ENCODE measurements at places on chromosomes 4 and X.

- no peak for DNase-seq
Observed at GRCh38 chrX:111671668-111672067, 9.3 kb upstream of the ALG13 start.

- no peak for DNase-seq
Observed at GRCh38 chr4:143253166-143253565, 68.4 kb downstream of the USP38 start.

- DNase-seq = no peak
Observed at GRCh38 chr4:55036405-55036804, 89.0 kb downstream of the KDR start.

- DNase-seq = no peak
Observed at GRCh38 chr4:80279751-80280150, 13.3 kb downstream of the FGF5 start.

DNA sequence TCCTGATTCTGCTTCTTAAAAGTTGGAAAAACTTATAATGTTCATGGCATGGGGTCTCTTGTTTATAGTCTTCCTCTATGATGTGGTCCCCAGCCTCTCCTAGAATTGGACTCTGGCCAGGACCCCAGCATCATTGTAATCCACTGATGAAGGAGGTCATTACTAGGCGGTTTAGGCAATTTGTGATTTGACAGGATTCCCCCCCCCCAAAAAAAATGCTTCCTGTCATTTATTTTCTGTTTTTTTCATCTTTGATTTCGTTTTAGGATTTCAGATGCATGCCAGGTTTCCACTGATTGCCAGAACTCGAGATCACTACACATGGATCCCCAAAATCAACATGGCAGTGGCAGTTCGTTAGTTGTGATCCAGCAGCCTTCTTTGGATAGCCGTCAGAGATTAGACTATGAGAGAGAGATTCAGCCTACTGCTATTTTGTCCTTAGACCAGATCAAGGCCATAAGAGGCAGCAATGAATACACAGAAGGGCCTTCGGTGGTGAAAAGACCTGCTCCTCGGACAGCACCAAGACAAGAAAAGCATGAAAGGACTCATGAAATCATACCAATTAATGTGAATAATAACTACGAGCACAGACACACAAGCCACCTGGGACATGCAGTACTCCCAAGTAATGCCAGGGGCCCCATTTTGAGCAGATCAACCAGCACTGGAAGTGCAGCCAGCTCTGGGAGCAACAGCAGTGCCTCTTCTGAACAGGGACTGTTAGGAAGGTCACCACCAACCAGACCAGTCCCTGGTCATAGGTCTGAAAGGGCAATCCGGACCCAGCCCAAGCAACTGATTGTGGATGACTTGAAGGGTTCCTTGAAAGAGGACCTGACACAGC is 4.9 kb downstream of the SPRY1 start:
- DNase-seq = no peak

- no peak for DNase-seq
Observed at GRCh38 chr4:85726555-85726954, 251.6 kb downstream of the ARHGAP24 start.

DNA sequence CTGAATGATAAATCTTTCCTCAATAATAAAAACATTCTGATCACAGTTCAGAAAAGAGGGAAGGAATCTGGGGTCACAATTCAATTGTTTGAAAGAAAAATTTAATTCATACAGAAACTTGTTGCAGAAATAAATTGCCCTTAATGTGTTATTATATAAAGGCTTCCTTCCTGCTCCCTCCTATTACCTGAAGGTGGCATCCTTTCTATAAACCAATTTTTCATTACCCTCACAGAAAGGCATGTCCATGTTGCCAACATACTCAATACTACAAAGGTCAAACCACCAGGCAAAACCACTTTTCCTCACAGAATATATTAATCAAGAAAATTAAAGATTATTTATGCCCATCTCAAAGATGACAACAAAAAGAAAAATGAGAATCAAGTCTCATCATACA is 194.3 kb upstream of the CT83 start:
- no peak for DNase-seq

DNA sequence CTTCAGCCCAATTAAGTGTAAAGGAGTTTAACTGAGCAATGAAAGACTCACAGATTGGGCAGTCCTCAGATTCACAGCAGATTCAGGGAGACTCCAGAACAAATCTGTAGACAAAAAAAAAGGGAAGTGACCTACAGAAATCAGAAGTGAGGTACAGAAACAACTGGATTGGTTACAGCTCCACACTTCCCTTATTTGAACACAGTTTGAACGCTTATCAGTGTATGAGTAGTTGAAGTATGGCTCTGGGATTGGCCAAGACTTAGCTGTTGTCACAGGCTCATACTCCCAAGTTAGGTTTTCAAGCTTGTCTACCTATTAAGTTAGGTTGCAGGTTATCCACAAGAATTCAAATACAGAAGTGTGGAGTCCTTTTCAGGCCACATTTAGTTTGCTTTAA is 112.4 kb upstream of the ELOVL6 start:
- DNase-seq = no peak

- DNase-seq = no peak
Observed at GRCh38 chrX:123013141-123013540, 170.9 kb upstream of the GRIA3 start.

- DNase-seq = no peak
Observed at GRCh38 chr4:85828027-85828890, 353.3 kb downstream of the ARHGAP24 start.

- no peak for DNase-seq
Observed at GRCh38 chrX:118594697-118595420, 99.2 kb downstream of the DOCK11 start.

DNA sequence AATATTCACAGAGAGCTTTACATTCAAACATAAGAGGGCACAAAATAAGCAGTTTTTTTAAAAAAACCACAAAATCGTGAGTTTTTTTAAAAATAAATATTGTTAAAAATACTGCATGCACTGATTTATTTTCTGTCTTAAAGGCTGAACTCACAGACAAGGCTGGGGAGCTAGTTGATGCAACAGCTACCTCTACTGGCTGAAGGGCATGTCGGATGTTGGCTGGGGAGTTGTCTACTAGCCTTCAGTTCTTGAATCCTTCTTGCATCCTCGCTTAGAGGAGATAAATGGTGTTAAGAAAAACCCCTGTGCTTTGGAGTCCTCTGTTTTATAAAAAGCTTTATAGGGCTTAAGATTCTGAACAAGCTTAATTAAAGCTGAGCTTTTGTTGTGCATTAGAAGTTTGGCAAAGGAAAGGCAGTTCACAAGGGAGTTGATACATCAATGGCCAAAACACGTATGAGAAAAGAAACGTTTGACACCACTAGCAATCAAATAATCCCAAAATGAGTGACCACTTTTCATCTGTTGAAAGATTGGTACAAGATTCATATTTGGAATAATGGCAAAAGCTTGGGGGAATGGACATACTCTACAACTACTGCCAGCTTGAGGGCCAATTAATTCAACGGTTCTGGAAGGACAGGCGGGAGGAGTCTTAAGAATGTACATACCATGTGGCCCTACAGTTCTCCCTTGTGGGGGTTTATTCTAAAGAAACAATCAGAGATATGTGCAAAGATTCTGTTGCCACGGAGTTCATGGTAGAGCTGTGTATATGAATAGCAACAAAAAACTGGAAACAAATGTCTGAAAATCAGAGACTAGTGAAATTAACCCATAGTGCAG is 94.7 kb downstream of the SEL1L3 start:
- DNase-seq = peak; percentile 85

- DNase-seq = peak; percentile 83
Observed at GRCh38 chr4:77156912-77157858, at the start of gene CCNG2. Gene CCNG2, plus strand, starts transcription at chr4:77157207. Its CDS starts 1,326 bp downstream, at chr4:77158533.

DNA sequence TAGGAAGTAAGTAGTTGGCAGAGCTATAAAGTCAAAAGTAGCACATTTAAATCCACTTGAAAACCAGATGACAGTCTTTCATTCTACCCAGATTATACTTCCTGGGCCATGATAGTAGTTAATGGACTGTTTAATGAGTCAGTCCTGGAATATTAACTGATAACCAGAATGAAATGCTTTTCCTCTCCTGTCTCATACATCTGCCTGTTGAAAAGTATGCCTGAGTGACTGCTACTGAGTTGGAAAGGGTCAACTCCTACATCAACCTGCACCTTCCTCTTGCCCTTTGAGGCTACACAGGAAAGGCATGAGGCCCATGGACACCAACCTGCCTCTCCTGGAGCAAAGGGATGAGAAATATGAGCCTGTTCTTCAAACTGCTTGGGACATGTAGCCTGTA is 36.0 kb upstream of the COX7B2 start:
- no peak for DNase-seq

- no peak for DNase-seq
Observed at GRCh38 chr4:833156-833555, 7.2 kb upstream of the CPLX1 start.

DNA sequence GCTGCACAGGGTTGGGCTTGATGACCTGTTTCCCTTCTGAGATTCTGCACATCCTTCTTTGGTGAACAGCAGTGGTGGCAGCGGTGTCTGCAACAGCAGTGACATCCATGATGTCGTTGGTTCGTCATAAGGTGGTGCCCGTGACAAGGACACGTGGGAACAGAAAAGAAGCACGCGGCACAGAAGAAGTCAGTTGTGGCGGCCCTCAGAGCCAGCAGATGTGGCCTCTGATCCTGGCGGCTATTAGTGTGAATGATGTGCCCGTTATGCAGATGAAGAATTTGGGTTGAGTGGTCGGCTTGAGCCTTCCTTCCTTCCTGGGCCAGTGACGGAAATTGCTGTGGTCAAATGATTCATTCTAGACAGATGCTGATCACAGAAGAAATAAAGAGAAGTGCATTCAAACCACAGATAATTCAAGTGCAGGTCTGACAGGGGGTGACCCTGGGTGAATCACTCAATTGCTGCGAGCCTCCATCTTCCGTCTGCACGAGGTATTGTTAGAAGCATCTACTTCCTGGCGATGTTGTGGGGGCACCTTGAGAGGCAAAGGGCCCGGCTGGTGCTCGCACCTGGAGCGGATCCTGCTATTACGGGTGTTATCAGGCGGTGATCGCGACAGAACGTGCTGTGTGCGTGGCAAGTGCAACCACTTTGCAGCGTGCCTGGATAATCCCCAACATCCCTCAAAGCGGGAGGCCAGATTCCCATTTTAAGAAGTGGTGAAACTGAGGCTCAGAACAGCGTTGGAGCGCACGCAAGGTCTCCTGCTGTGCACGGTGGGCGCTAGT is 215.2 kb upstream of the PSAPL1 start:
- DNase-seq = no peak

DNA sequence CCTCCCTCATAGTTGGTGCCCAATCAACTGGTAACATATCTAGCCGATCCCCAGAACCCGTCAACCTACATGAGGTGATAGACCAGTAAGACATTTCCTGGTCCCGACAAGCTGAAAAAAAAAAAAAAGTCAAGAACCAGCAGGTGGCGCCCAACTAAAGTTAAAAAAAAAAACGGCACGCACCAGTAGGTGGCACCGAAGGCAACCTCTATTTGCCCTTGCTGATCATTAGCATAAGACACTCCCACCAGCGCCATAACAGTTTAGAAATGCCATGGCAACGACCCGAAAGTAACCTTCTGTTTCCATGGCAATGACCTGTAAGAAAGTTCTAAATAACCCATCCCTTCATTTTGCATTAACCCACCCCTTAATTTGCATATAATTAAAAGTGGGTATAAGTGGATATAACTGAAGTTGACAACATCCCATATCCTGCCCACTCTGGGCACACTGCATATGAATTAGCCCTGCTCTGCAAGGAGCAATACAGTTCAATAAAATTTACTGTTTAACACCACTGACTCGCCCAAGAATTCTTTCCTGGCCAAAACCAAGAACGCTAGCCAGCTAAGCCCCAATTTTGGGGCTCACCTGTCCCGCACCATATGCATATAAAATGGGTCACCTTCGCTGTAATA is 83.9 kb upstream of the SPANXB1 start:
- DNase-seq = peak; percentile 44

- DNase-seq = no peak
Observed at GRCh38 chrX:72126048-72126415, 5.7 kb downstream of the RTL5 start.

DNA sequence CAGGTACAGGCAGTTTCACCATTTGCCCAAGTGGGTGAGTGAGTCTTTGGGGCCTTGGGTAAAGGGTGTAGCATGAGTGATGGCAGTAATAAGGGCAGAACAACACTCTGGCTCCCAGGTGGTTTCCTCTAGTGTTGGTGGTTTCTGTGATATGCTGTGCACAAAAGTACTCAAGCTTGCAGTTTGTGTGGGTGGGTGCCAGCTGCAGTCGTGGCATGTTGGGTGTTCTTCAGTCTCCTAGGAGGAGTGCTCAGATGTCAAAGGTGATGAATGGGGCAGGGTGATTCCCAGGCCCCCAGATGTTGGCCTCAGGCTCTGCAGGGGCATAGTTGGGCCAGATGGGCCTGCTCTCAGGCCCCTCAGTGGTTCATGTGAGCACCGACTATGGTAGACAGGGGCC is 166.1 kb upstream of the KLF8 start:
- DNase-seq = no peak

- no peak for DNase-seq
Observed at GRCh38 chr4:1218634-1219565, 30.0 kb downstream of the CTBP1 start.

DNA sequence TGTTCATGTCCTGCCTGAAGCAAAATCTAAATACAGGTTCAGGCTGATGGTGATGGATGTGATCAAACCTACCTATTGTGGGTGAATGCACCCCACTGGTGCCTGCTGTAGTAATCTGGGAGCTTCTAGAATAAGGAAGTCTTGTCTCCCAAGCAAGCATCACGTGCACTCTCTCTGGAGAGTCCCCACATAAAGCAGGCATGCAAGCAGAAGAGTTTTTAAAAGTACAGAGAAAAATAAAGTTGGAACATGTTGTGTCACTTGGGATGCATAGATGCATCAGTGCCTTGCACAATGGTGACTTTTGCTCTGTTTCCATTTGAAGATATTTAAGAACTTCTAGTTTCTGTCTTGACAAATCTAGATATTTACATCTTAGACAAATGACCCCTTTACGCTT is 54.9 kb downstream of the MAD2L1 start:
- no peak for DNase-seq

- DNase-seq = no peak
Observed at GRCh38 chrX:19064175-19064574, 58.1 kb downstream of the ADGRG2 start.

DNA sequence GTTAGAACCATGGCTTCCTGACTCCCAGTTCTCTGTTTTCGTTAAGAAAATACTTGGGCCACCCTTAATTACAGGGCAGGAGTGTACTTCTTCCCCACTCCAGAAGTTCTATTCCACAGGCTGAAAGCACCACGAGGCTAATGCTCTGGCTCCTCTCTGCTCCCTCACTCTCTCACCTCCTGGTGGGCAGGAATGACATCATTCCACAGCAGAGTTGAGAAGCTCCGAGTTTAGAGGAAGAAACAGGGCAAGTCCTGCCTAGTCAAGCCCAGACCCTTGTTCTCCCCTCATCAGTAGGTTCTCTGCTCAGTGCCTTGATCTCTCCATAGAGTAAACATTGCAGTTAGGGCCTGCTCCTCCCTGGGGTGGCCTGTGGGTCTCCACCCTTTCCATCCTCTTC is 343.8 kb upstream of the CLNK start:
- DNase-seq = no peak
